ENCODE measurements at places on chromosomes 5 and 9.

GRCh38 chr9:26013199-26013598 is 335.0 kb upstream of the TUSC1 start:
- DNase-seq = no peak

DNA sequence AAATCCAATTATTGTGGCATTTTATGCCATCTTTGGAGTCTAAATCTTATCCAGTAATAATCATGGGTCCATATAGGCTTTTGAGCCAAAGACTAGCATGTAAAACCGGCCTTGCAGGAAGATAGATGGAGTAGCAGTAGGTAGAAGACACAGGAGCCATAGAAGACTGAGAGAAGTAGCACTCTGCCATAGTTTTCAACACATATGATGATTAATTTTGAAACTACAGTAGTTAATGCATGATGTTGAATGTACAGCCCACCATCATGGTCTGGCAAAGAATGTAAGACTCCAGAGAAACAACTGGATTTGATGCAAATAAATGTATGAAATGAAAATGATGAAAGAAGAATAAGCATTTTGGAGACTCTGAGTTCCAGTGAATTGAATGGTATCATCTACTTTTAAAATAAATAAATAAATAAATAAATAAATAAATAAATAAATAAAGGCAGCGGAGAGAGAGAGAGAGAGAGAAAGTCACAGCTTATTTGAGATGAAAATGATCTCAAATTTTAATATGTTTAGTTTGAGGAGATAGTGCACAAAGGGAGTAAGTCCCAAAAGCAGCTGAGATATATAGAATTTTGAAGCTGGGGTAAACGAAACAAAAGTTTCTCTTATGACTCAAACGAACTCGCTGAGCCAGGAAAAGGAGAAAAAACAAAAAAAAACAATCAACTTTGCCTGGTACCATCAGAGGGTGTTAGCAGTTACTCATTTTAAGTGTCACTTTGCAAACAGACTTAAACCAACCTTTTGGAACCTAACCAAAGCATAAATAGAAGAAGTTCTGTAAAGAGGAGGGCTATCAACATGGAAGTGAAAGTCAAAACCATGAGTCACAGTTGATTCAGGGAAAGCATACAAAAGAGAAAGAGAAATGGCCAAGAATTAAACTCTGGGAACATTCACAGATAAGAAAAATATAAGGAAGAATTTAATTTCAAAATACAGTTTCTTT is 388.7 kb downstream of the CETN3 start:
- no peak for DNase-seq

- DNase-seq = no peak
Measured at GRCh38 chr9:134192951-134193731, 28.8 kb upstream of the RNU6ATAC start.

DNA sequence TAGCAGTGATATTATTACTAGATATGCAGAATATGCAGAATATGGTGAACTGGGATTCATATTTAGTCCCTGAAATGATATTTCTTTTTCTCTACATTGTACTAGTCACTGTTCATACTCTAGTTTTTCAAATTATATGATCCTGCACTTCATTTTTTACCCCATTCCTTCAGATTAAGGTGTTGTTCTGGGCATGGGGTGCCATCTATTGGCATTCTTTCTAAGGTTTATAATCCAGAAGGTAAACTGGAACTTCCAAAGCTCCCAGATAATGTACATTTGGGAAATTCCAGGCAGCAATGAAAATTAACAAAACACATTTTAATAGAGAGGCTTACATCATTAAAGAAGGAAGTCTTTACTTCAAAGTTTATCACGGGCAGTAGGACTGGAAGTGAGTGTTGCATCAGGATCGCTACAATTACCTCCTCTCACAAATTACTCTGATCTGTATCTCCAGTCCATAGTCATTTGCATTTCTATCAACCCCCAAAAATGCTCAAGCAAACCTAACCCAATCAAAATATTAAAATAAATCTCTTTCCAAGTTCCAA is 12.5 kb downstream of the RFX3 start:
- no peak for DNase-seq

DNA sequence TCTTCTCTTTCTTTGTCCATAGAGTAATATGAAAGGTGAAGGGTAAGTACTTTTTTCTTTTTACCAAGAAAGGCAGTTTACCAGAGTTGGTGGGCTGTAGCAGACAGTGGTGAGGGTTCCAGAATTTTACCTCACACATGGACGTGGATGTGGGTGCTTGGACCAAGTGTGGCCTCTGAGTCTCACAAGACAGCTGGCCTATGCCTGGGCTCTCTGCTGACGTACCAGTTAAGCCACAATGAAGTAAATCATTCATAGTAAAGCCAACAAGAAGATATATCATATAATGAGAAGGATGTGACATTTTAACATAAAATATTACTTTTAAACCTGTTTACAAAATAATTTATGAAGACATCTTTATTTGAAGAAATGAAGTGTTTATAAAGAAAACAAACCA is 106.0 kb downstream of the PRKACG start:
- no peak for DNase-seq

GRCh38 chr5:117713585-117714198 is 1139.1 kb upstream of the SEMA6A start:
- no peak for DNase-seq

- DNase-seq = no peak
Measured at GRCh38 chr5:36481454-36482120, 124.8 kb upstream of the SLC1A3 start.

GRCh38 chr9:90423661-90424193 is 218.9 kb downstream of the DIRAS2 start:
- no peak for DNase-seq

DNA sequence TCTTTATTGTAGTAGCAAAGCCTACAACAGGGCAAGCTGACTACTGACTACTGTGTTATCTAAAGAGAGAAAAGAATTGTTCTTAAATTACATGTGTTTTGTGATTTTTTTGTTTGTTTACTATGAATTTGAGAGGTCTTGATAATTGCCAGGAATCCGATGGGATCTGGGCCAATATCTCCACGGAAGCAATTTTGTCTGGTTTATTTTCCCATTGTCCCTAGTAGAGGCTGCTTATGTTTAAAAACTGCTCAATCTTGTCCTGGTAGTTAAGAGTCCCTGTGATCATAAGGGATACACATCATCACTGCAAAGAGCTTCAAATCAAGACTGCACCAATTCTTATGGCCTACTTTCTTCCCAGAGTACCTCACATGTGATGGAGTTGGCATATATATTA is 94.4 kb downstream of the GLDC start:
- no peak for DNase-seq

DNA sequence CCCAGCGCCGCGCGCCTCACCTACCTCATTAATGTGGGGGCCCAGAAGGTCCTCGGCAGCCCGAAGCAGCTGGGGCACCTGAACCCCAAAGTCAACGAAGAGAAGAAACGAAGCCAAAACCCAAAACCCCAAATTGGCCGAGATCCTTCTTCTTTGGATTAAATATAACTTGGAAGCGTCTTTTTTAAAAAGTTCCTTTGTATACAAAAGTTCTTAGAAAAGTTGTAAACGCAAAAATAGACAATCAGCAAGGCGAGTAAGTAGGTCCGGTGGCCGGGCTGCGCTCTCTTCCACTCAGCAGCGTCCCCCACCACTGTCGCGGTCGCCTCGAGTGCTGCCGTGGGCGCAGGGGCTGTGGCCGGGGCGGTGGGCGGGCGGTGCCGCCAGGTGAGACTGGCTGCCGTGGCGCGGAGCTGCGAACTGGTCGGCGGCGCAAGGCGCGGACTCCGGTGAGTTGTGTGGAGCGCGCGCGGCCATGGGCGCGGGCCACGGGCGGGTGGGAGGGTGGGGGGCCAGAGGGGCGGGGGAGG is 360 bp downstream of the KLF4 start:
- DNase-seq = no peak

- no peak for DNase-seq
Measured at GRCh38 chr5:72634444-72634843, 127.2 kb upstream of the ZNF366 start.

DNA sequence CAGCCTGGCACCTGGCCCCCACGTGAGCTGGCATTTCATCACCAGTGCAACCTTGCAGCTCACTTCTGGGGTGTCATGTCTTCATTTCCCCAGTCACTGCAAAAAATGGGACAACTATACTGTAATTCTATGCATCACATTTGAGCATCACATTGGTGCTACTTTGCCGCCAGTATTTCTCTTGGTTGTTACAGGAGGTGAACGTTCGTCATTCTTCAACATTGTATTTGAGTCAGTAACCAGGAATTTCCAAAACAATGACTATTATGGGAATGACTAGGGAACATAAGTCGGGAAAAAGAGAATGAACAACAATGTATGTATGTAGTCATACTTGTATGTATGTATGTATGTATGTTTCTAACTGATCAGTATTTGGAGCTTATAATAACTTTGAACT is 1278.0 kb downstream of the EFNA5 start:
- no peak for DNase-seq

DNA sequence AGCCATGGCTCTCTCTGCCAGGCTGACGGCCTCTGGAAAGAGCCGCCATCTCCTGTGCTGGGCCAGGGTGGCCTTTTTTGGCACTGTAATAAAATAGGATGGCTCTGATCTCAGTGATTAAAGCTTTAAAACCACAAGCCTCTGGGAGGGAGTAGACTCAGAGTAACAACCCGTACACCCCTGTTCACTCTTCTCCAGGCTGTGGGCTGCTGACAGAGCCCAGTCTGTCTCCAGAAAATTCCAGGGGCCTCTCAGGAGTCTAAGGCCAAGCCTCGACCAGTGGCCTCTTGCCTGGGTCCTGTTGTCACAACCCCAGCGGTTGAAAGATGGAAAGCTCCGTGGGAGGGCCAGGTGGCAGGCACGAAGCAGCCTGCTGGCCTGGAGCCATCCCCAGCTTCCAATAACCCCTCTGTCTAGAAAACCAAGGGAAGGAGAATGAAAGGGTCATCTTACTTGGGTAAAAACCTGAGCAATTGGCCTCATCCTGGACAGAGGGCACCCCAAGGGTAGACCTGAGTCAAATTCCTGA is 286.7 kb upstream of the ZNF462 start:
- DNase-seq = no peak

GRCh38 chr5:173826428-173827350 is 61.5 kb upstream of the CPEB4 start:
- no peak for DNase-seq

DNA sequence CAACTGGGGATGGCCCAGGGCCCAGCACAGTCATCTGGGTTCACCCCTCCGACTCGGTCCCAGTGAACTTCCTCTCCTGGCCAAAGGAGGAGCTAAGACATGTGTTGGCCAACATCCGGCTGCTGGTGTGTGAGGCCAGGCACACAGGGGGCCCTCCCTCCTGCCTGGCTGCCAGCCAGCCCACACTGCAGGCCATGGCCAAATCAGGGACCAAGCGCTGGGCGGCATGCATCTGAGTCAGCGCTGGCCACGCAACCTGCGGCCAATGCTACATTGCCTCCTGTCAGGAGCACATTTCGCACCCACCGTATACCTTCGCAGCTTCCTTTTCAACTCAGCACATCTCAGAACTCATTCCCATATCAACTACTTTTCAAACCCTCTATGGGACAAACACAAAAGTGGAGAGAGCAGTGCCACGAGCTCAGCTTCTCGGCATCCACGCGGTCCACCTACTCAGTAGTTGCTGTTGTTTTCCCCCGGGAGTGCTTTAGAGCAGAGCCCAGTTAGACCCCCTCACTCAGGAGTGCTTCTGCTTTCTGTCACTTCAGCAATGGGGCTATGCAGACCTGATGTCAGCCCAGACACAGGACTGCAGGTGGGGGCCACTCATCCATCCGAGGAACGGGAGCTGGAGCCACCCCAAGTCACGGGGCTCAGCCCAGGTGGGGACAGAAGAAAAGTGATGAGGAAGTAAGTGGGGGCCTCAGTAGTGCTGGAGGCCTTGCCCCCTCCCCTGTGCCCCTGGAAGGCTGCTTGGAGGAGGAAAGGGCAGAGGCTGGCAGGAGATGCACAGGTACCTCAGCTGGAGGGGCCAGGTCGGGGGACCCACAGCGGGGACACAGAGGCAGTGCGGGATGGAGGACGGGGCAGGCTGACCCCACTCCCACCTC is 13.9 kb downstream of the NINJ1 start:
- no peak for DNase-seq

DNA sequence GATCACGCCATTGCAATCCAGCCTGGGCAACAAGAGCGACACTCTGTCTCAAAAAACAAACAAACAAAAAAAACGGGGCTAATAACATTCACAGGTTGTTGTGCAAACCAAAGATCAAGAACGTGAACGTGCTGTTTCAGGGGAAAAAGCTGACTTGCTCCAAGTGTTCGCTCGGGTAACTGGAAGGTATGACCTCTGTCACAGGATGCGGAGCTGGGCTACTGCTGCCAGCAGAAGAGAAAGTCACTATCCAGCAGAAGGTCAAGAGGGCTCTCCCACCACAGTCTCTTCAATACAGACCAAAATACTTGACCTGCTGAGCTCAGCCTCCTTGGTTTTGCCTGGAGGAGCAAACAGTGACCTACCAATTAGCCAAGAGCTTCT is 59.7 kb downstream of the ABCA1 start:
- no peak for DNase-seq

GRCh38 chr9:98231770-98232478 is 23.5 kb downstream of the TBC1D2 start:
- no peak for DNase-seq

DNA sequence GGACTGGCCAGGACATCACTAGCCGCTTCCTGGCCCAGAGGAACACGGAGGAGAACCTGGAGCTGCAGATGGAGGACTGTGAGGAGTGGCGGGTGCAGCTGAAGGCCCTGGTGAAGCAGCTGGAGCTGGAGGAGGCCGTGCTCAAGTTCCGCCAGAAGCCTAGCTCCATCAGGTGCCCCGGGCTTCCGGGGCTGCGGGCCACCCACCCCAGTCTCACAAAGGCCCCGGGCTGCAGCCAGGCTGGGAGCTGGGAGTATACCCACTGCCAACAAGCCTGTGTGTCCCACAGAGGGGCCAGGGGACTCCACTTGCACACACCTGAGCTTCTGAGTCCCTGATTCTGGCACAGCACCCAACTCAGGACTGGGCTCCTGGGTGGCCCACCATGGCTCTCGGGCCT is 1.7 kb upstream of the RABL6 start:
- DNase-seq = no peak

- no peak for DNase-seq
Measured at GRCh38 chr9:109250311-109250741, 70.5 kb downstream of the EPB41L4B start.

- DNase-seq = no peak
Measured at GRCh38 chr5:95907740-95908706, 53.6 kb downstream of the ELL2 start.

- peak; percentile 96 for DNase-seq
Measured at GRCh38 chr9:127734747-127735529, at the start of gene TOR2A. TSS of gene TOR2A (minus strand) at chr9:127735294. CDS start at chr9:127735270, 24 bp downstream.

GRCh38 chr5:41048986-41049385 is 22.2 kb downstream of the MROH2B start:
- DNase-seq = no peak

GRCh38 chr5:93591323-93591945 is 8.4 kb downstream of the NR2F1 start:
- DNase-seq = no peak
